DND-41 (cell line): ENCODE measurements at places on chromosomes 3 and 15.

DNA sequence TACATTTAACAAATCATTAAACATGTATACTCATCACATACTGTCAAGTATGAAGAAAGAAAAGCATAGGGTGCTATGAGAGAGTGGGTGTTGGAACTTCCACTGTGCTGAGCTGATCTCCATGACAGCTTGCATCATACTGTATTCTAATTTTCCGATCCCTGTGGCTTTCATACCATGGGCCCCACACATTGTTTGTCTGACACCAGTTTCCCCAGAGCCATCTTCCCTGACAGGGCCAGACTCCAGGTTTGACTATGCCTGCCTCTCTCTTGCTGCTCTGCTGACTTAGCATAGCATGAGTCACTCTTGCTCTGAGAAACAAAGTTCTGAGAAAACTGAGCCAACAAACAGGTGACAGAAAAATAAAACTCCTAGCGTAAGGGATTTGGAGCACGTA lies 37.0 kb upstream of the CASR start:
- DNase-seq = no peak

DNA sequence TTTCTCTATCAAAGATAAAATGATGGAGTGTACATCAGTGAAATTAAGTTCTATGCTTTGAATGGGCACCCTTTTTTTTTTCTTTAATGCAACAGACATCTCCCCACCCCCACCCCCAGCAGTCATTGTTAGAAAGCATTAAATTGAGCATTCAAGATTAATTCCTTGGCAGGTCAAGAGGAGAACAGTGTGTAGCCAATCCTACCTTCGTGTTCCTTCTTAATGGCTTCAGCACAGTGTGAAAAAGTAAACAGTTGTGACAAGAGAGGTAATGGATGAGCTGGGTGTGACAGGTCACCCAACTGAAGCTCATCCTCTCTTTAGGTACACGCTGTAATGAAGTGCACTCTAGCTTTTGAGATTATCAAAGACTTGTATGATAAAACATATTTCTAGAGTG lies 198.5 kb upstream of the RARB start:
- DNase-seq = no peak

DNA sequence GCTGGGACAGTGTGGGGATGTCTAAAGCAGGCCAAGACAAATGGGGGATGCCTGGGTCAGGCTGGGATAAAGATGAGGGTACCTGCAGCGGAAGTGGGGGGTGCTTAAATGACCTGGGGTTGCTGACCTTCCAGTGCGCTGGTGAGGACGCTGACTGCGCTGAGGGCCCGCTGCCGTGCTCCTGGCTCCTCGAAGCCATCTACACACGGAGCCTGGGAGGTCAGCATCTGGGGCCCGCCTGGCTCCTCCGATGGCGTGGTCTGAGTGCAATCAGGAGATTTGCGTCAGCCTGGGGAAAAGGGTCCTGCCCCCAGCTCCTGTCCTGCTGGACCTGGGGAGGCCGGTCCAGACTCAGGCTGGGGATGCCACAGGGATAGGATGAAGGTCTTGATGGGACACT lies 50.7 kb downstream of the SCN5A start:
- no peak for DNase-seq

GRCh38 chr3:52817221-52817620 lies 13.3 kb downstream of the ITIH4 start:
- no peak for DNase-seq

DNA sequence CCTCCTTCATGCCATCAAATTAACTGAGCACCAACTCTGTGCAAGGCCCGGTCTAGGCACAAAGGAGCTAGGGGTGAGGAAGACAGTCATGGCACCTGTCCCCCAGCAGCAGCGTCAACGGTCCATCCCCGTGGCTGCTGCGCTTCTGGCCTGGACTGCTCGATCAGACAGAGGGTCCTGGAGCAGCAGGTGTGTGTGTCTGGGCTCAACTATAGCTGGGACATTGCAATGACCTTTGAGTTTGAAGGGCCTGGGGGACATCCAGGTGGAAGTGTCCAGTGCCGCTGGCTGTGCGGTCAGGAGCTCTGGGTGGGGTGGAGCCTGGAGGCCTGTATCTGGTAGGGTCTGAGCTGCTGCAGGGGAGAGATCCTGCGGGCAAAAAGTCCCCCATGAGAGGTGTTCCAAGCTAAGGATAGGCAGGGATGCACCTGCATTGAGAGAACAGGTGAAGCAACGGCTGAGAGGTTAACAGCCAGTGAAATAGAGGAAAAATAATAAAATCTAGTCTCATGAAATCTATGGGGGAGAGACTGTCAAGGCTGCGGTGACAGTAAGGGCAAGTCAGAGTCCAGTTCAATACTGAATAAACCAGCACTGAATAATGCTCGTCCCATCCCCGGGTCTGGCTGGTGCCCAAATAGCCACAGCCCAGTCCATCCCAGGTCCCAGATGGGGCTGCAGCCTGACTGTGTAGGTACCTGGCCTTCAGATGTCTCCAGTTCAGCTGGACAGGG lies 25.4 kb upstream of the SLC41A3 start:
- DNase-seq = no peak
